ENCODE measurements at places on chromosomes 5 and 9.

- peak; percentile 74 for DNase-seq
Measured at GRCh38 chr5:93607367-93608258, 24.6 kb downstream of the NR2F1 start.

- DNase-seq = no peak
Measured at GRCh38 chr9:113957351-113957750, 81.2 kb downstream of the ZNF618 start.

DNA sequence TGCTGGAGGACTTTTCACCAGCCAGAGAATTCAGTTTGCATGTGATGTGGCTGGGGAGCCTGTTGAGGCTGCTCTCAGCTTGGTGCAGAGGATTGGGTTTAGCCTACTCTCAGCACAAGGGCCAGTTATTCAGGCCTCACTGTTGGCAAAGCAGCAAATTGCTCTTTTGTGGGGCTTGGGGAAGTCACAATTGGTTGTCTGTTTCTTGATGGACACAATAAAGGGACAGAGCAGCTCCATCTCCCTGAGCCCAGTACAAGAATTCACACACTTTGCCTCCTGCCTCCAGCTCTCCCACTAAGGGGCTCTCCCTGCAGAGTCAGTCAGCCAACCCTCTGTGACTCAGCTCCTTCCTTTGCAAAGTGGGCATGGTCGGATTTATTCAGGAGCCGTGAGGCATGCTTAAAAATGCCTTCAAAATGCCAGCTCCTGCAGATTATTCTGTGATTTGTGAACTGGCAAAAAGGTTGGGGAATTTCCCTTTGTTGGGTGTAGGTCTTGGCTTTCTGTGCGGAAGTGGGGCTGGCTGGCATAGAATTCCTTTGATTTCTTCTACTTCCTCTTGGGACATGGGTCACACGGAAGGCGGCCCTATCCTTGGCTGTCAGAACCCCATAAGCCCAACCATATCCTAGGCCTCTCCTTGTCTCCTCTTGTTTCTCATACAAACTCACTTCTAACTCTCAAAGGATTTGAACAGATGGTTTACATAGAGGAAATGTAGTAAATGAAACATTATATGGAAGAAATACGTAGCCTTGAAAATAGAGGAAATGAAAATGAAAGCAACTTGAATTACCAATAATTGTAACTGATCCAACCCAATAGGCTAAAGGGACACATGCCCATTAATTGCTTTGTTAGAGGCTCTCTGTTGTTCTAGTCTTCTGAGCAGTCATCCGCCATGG, 118.7 kb upstream of the CD180 start:
- no peak for DNase-seq

GRCh38 chr5:2403296-2403695, 348.2 kb downstream of the IRX2 start:
- DNase-seq = no peak

DNA sequence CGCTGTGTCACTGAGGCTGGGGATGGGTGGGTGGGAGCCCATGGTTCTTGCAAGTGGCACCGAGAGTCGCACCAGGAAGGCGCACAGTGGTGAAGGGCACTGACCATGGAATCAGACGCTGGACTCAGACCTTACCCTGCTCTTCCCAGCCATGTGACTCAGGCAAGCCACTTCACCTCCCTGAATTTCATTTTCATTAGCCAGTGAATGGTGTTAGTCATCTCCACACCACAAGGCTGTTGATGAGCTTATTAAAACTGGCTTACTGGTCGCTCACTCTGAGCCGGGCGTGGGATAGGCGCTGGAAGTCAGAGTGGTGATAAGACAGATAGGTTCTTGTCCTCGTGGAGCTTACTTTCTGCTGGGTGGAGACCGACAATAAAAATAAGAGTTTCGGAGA, 25.1 kb downstream of the FGF18 start:
- DNase-seq = no peak

DNA sequence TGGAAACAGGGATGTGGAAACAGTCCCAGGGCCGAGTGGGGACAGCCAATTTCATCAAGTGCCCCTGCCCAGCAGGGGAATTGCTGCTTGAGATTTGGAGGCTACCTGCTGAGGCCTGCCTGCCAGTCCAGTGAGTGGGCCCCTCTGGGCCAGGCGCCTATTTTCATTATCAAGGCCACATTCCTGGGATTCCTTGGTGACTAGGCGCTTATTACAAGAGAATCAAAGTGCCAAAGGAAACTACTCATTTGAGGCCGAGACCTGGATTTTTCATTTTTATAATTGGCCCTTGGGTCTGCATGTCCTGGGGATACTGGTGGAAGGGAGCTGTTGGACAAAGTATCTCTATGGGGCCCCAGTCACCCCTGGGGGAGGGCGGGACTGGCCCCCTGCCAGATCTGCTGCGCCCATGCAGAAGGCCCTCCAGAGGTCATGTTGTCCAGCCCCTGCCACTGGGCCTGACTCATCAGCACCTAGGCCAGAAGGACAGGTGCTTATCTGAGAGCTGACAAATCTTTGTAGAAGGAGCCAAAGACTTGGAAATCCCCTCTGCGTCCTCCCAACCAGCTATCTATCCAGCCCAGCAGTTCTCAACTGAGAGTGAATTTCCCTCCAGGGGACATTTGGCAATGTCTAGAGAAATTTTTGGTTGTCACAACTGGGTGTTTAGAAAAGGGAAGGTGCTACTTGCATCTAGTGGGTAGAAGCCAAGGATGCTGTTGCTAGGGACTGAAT, 45.6 kb downstream of the FOXI1 start:
- DNase-seq = no peak

- DNase-seq = no peak
Measured at GRCh38 chr9:94097788-94098414, 13.6 kb downstream of the PTPDC1 start.

DNA sequence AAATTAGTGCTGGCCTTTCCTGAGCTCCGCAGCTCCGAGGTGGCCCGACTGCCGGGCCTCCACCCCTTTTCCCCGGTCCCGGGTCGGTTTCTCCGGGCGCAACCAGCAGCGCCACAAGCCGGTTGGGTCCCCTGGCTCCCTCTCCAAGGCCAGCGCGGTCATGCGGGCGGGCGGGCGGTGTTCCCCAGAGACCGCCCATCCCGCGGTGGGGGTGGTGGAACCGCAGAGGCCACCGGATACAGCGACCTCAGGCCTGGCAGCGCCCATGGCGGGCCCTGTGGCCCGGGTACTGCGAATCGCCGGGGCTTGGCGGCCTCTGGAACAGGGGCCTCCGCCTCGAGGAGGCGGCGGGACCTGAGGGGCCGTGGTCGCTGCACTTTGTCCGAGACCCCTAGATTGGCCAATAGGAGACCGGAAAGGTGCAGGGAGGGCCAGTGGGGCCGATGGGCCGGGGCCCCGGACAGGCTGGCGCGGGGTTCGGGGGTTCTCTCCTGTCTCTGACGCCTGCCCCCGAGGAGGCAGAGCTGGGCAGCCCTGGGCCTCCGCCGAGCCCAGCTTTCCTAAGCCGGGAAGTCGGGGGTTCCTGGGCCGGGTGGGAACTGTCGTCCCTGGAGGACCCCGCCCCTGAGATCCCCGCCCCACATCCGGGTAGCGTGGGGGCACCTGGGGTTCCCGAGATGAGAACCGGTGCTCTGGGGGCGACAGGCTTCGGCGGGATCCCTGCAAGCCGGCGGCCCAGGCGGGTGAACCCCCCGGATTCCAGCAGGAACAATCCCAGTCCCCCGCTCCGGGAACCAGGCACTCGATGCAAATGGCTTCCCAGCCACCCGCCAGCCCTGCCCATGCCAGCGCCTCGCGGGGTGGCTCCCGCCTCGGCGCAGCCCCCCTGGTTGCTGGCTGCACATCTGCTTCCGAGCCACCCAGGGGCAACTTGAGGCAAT, 293.9 kb downstream of the ZSWIM6 start:
- no peak for DNase-seq

DNA sequence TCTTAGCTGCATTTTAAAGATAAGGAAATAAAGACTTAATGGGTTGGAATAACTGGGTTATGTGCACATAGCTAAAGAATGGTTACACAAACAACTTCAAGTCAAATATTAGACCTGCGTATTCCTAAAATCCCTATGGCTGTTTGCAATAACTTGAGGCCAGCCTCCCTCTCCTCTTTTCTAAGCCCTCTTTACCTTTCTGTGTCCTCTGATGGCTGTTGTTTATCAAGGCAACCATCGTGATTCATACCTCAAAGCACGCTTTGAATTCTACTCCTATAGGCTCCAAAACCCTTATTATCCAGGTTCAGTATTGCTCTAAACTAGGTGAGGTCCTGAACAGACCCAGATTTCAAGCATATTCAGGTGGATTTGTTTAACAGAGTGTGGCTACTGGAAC, 45.6 kb upstream of the LCP2 start:
- no peak for DNase-seq

DNA sequence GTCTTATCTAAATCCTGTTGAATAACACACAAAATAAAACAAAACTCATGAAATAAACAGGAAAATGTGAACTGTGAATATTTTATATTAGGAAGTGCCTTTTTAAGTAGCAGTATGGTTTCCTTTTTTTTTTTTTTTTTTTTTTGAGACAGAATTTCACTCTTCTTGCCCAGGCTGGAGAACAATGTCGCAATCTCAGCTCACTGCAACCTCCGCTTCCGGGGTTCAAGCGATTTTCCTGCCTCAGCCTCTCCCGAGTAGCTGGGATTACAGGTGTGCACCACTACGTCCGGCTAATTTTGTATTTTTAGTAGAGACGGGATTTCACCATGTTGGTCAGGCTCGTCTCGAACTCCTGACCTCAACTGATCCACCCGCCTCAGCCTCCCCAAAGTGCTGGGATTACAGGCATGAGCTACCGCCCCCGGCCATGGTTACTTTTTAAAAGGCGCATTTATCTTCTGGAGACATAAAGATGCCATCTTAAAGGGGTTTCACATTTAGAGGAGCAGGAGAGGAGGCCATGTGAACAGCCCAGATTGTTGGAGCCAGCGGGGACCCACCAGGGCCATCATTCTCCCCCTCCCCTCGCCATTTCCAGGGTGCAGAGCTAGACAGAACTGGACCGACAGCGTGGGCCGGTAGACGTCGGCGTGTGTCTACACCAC, 64.1 kb downstream of the ROR2 start:
- no peak for DNase-seq
